Activated naive CD8-positive, alpha-beta T cell treated with anti-CD3 and anti-CD28 coated beads for 36 hours (primary cell): ENCODE measurements at places on chromosomes 13 and 19. TPM values are rescaled to one million over a fixed set of nuclear protein-coding genes. Genes with fewer than 3 reads are reported as not detected.

Gene TLE6
- 2.4 TPM for total RNA-seq

Gene CNMD
- total RNA-seq = not detected

- peaks cover under 1% of the 10 kb centered on the region for H3K27me3 ChIP-seq
- H3K4me1 ChIP-seq = no peaks in the 10 kb centered on the region
- no peak overlapping the region for H3K4me3 ChIP-seq
- no peak for DNase-seq
Measured at GRCh38 chr13:35810321-35810720, 320.9 kb downstream of the DCLK1 start.

- no peak overlapping the region for H3K4me3 ChIP-seq
- DNase-seq = no peak
- H3K27me3 ChIP-seq = no peaks in the 10 kb centered on the region
- H3K4me1 ChIP-seq = peaks cover 4% of the 10 kb centered on the region
Measured at GRCh38 chr19:10363789-10364281, 16.5 kb downstream of the TYK2 start.

DNA sequence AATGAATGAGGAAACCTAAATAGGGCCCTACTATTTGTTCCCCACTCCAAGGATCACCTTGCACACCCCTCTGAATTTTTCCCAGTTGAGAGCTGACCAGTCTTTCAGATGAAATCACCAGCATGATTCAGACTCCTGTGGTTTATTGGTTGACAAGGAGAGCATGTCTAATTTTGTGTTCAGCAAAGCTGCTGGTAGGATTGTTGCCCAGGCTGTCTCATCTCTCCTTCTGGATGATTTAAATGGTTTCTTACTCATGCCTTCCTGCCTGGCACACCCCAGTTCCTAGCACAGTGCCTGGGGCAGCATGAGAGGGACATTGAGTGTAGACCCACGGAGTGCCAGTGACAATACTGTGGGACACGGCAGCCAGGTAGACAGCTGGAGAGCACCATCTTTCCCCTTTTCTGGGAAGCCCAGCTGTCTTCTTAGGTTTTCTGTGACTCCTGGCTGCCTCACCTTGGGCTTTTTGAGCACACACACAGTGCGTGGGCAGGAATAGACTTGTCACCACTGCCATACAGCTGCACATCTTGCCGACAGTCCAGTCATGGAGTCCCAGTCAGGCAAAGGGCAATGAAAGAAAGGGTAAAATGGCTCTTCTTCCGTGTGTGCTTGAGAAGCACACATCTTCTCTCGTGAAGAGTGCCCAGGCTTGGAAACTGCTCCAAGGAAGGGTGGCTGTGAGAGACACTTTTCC lies 12.3 kb downstream of the FGF9 start:
- no peak overlapping the region for H3K4me3 ChIP-seq
- H3K27me3 ChIP-seq = no peaks in the 10 kb centered on the region
- peaks cover 7% of the 10 kb centered on the region for H3K4me1 ChIP-seq
- no peak overlapping the region for H3K27ac ChIP-seq
- DNase-seq = no peak
- H3K36me3 ChIP-seq = no peaks in the 10 kb centered on the region

DNA sequence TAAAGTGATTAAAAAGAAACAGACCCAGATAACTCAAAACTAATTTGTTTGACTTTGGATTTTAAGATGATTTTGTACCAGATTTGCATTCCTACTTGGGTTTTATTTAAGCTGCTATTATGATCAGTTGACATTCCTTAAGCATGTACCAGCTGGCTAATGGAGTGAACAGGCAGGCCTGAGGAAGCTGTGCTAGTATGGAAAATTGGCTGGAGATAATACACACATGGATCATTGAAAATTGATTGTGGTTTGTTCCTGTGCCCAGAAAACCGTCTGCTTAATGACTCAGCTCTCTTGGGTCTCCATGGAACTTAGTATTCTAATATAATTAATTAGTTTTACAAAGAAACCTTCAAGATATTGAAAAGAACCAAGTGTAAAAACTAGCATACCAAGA lies 22.6 kb downstream of the POLR1D start:
- H3K4me1 ChIP-seq = peaks cover 25% of the 10 kb centered on the region
- H3K36me3 ChIP-seq = peaks cover 40% of the 10 kb centered on the region
- H3K27me3 ChIP-seq = no peaks in the 10 kb centered on the region
- no peak overlapping the region for H3K4me3 ChIP-seq
- no peak overlapping the region for H3K27ac ChIP-seq
- no peak for DNase-seq

Gene PCDH8
- not detected for total RNA-seq

- H3K27me3 ChIP-seq = no peaks in the 10 kb centered on the region
- peaks cover 33% of the 10 kb centered on the region for H3K36me3 ChIP-seq
- peaks cover 87% of the 10 kb centered on the region for H3K4me1 ChIP-seq
Measured at GRCh38 chr13:24264976-24265375, 44.4 kb upstream of the C1QTNF9 start.

Gene SIGLEC12
- total RNA-seq = 0.76 TPM

GRCh38 chr13:95603887-95604555 lies 40.5 kb downstream of the DZIP1 start:
- DNase-seq = no peak
- no peaks in the 10 kb centered on the region for H3K36me3 ChIP-seq
- H3K27ac ChIP-seq = no peak overlapping the region
- H3K4me3 ChIP-seq = no peak overlapping the region

GRCh38 chr19:44955505-44956439 lies 592 bp downstream of the CLPTM1 start:
- DNase-seq = no peak
- peak overlapping the region; percentile 67 for H3K27ac ChIP-seq
- no peaks in the 10 kb centered on the region for H3K27me3 ChIP-seq
- no peaks in the 10 kb centered on the region for H3K36me3 ChIP-seq
- H3K4me1 ChIP-seq = peaks cover 45% of the 10 kb centered on the region
- H3K4me3 ChIP-seq = peak overlapping the region; percentile 99

DNA sequence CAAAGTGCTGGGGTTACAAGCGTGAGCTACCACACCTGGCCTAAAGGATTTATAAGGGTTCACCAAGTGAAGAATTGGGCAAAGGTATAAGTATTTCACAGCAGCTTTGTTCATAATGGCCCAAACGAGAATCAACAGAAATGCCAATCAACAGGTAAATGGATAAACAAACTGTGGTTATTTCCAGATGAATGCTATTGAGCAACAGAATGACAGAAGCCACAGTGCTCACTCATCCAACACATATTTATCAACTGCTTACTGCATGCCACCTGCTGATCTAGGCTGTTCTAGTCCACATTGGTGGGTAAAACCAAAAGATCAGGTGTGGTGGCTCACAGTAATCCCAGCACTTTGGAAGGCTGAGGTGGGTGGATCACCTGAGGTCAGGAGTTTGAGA lies 27.7 kb downstream of the CACNA1A start:
- no peak overlapping the region for H3K27ac ChIP-seq
- H3K36me3 ChIP-seq = peaks cover 2% of the 10 kb centered on the region
- peaks cover 18% of the 10 kb centered on the region for H3K27me3 ChIP-seq
- no peak for DNase-seq
- no peak overlapping the region for H3K4me3 ChIP-seq
- no peaks in the 10 kb centered on the region for H3K4me1 ChIP-seq

GRCh38 chr19:34482380-34483250 lies 1.1 kb downstream of the WTIP start:
- no peaks in the 10 kb centered on the region for H3K36me3 ChIP-seq
- no peaks in the 10 kb centered on the region for H3K4me1 ChIP-seq
- no peak for DNase-seq
- H3K4me3 ChIP-seq = peak overlapping the region; percentile 61

GRCh38 chr13:106299621-106300020 lies 235.8 kb downstream of the EFNB2 start:
- no peak overlapping the region for H3K4me3 ChIP-seq
- no peaks in the 10 kb centered on the region for H3K4me1 ChIP-seq
- no peak overlapping the region for H3K27ac ChIP-seq
- no peaks in the 10 kb centered on the region for H3K36me3 ChIP-seq
- peaks cover 3% of the 10 kb centered on the region for H3K27me3 ChIP-seq

Gene SMIM17
- total RNA-seq = not detected

DNA sequence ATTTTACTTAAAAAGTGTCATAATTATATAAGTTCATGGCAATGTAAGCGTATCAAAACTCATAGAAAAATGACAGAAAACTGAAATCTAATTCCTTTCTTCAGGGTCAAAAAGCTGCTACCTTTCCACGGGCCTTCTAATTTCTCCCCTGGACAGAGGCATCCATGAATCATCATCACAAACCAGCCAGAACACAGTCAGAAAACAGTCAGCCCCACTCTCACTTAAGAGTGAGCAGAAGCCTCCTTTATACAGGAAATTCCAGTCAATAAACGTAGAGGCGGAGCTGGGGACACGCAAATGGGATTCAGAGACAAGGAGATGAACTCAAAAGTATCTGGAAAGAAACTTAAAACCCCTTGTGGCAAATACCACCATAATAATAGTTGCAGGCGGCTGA lies 54.2 kb upstream of the ABCC4 start:
- H3K27me3 ChIP-seq = no peaks in the 10 kb centered on the region
- H3K4me1 ChIP-seq = no peaks in the 10 kb centered on the region
- no peak overlapping the region for H3K4me3 ChIP-seq
- no peak for DNase-seq
- no peak overlapping the region for H3K27ac ChIP-seq
- H3K36me3 ChIP-seq = no peaks in the 10 kb centered on the region

Gene SLC25A41
- 0.52 TPM for total RNA-seq

DNA sequence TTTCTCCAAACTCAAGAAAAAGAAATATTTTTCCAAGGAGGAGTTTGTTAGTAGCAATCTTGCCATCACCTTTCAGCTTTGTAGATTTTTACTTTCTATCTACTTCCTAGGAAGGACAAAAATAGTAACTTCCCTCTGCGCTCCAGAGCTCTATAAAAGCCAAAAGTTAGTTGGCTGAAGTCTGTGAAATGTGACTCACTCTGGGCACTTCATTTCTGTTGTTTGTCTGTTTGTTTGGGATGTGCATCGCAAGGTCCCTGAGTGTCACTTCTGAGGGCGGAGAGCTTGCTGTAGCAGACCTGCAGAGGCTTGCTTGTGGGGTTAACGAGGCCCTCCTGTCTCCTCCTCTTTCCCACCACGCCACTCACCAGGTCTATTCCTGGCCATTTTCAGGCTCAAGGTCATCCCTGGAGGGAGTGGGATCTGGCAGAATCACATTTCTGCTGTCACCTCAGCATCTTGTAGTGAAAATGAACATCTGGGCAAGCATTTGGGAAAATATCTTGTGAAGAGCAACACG lies 307.6 kb downstream of the GPC6 start:
- H3K4me3 ChIP-seq = no peak overlapping the region
- H3K27ac ChIP-seq = no peak overlapping the region
- H3K27me3 ChIP-seq = no peaks in the 10 kb centered on the region
- no peak for DNase-seq
- H3K4me1 ChIP-seq = no peaks in the 10 kb centered on the region

DNA sequence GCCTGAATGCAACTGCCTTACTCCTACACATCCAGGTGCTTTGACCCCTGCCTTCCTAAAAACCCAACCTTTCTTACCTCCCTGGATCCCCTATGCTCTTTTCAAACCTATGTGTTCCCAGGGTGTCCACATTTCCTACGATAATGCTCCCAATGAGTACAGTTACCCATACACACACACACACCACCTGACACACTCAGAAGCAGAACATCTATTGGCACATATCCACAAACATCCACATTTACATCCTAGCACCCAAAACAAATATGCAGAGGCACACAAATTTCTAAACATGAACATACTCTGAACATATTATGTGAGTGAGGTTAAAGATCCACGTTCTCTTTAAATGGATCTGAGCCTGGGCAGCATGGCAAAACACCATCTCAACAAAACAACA lies 22.4 kb upstream of the PLAUR start:
- no peak overlapping the region for H3K4me3 ChIP-seq
- H3K36me3 ChIP-seq = no peaks in the 10 kb centered on the region
- no peak for DNase-seq
- H3K27me3 ChIP-seq = peaks cover 21% of the 10 kb centered on the region
- no peaks in the 10 kb centered on the region for H3K4me1 ChIP-seq
- no peak overlapping the region for H3K27ac ChIP-seq

DNA sequence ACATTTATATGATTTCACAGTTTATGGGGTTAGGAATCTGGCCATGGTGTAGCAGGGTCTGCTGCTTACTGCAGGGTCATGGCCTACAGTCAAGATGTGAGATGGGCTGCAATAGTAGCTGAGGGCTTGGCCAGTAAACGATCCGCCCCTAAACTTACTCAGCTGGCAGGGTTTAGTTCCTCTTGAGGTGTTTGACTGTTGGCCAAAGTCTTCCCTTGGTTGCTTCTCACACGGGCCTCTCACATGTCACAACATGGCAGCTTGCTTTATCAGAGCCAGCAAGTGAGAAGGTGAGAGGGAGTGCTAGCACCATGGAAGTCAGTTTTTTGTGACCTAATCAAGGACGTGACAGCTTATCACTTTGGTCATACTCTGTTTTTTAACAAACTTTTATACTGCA lies 77.1 kb downstream of the DNAJC3 start:
- no peak overlapping the region for H3K4me3 ChIP-seq
- DNase-seq = no peak
- no peak overlapping the region for H3K27ac ChIP-seq
- H3K4me1 ChIP-seq = peaks cover 10% of the 10 kb centered on the region

DNA sequence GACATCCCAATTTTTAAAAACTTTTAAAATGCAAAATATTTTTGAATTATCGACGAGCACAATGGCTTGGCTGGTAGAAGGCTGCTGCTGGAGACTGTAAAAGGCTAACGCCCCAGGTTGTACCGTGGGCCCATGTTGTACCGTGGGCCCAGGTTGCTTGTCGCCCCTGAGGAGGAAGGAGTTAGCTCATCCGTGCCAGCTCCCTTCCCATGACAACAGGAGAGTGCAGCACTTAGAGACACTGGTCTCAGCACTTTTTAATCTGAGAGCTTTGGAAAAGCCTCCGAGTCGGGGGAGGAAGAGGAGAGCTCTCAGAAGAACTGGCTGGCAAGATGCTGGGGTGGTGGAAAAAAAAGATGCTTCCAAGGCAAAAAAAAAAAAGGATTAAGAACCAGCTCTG lies 50.3 kb upstream of the CACNA1A start:
- H3K27me3 ChIP-seq = peaks cover 21% of the 10 kb centered on the region
- no peak for DNase-seq
- H3K27ac ChIP-seq = no peak overlapping the region
- no peak overlapping the region for H3K4me3 ChIP-seq

DNA sequence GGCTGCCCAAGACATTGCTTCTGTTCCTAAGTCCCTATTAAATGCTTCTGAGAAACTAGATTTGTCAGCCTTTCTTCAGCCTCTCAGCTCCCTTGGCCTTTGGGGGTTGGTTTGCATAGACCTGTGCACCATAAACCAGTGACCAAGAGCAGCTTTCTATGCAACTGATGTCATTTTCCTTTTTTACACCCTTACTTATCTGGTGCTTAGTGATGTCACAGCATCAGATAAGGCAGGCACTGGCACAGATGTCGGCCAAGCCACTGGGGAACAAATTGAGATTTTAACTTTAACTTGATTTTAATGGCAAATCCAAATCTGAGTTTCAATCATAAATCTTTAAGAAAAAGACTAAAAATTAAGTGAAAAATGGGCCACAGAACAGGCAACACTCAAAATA lies 59.8 kb downstream of the RUBCNL start:
- no peaks in the 10 kb centered on the region for H3K36me3 ChIP-seq
- DNase-seq = no peak
- H3K27ac ChIP-seq = no peak overlapping the region
- H3K27me3 ChIP-seq = no peaks in the 10 kb centered on the region
- H3K4me1 ChIP-seq = peaks cover 8% of the 10 kb centered on the region
- no peak overlapping the region for H3K4me3 ChIP-seq

Gene FCHO1
- total RNA-seq = 35.8 TPM

Gene ZNF730
- 1.5 TPM for total RNA-seq

GRCh38 chr13:110630566-110631119 lies 15.3 kb downstream of the NAXD start:
- DNase-seq = no peak
- H3K4me3 ChIP-seq = no peak overlapping the region
- peaks cover 38% of the 10 kb centered on the region for H3K4me1 ChIP-seq
- H3K36me3 ChIP-seq = peaks cover 8% of the 10 kb centered on the region
- H3K27me3 ChIP-seq = no peaks in the 10 kb centered on the region

GRCh38 chr19:54391589-54392061 lies 23.6 kb upstream of the TTYH1 start:
- no peak overlapping the region for H3K27ac ChIP-seq
- no peaks in the 10 kb centered on the region for H3K36me3 ChIP-seq
- H3K4me3 ChIP-seq = no peak overlapping the region
- H3K4me1 ChIP-seq = peaks cover 23% of the 10 kb centered on the region
